Activated CD4-positive, alpha-beta T cell treated with anti-CD3 and anti-CD28 coated beads, Interleukin-2, Interleukin-6, amounts not matched to agents 100 ng/mL and 50 ng/mL, durations not matched to agents 16 hours and 8 hours (primary cell): ENCODE measurements at places on chromosomes 6 and 20.
A peak's percentile ranks its signal among the peaks of the same experiment; 100 is the strongest.

DNA sequence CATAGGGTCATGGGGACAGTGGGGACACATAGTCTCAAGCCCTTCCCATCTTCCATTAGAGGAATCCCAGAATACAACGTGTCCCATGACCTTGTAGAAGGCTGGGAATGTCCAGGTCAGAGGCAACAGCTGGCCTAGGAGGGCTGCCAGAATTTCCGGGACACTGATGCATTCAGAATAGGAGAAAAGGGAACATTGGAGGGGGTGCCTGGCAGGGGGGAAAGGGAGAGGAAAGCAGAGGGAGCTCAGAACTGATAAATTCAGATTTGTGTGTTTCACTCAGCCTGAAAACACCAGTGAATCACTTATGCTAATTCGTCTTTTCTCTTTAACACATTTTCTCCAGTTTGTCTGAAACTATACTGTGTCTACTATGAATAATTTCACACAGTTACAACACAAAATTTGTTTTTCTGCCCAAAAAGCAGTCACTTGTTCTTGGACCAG, 35.5 kb upstream of the BMP2 start:
- DNase-seq, result no peak

- no peak for DNase-seq
These were observed 23.8 kb upstream of the ESR1 start for GRCh38 chr6:151783692-151784091.

DNA sequence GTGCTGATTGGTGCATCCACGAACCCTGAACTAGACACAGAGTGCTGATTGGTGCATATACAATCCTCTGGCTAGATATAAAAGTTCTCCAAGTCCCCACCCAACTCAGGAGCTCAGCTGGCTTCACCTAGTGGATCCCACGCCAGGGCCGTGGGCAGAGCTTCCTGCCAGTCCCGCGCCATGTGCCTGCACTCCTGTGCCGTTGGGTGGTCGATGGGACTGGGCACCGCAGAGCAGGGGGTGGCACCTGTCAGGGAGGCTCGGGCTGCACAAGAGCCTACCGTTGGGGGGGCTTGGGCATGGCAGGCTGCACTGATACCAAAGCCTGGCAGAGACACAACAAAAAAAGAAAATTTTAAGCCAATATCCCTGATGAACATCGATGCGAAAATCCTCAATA, 185.4 kb upstream of the ASCC3 start:
- no peak for DNase-seq

- no peak for DNase-seq
These were observed 52.9 kb downstream of the ATP9A start for GRCh38 chr20:51715163-51715855.

GRCh38 chr6:156957931-156958547, 180.9 kb downstream of the ARID1B start:
- DNase-seq, result peak; percentile 64

GRCh38 chr6:83411731-83412130, 19.1 kb downstream of the ME1 start:
- DNase-seq, result no peak

- no peak for DNase-seq
These were observed 134.3 kb upstream of the AHI1 start for GRCh38 chr6:135631821-135632220.
